ENCODE measurements at places on chromosomes 13 and 19. TPM values are rescaled to one million over a fixed set of nuclear protein-coding genes. Genes with fewer than 3 reads are reported as not detected.

The TSC22D1 gene
- 139 TPM for total RNA-seq

The C1QTNF9B gene
- total RNA-seq = not detected

The ADGRE1 gene
- total RNA-seq = not detected

The PNMA8B gene
- total RNA-seq = under 0.01 TPM

The UPK1A gene
- total RNA-seq = not detected

The PSG3 gene
- not detected for total RNA-seq

The C19orf81 gene
- not detected for total RNA-seq

Measured in dermis lymphatic vessel endothelial cell (primary cell).